Ovary (tissue), 10 donors: ENCODE measurements at places on chromosomes 12 and 14. TPM values are rescaled to one million over a fixed set of nuclear protein-coding genes. Genes with fewer than 3 reads are reported as not detected.

GRCh38 chr12:109567967-109568366, 5.3 kb downstream of the MMAB start:
- H3K36me3 ChIP-seq = no peaks in the 10 kb centered on the region
- H3K27ac ChIP-seq = no peak overlapping the region
- no peak for DNase-seq
- H3K27me3 ChIP-seq = no peaks in the 10 kb centered on the region

DNA sequence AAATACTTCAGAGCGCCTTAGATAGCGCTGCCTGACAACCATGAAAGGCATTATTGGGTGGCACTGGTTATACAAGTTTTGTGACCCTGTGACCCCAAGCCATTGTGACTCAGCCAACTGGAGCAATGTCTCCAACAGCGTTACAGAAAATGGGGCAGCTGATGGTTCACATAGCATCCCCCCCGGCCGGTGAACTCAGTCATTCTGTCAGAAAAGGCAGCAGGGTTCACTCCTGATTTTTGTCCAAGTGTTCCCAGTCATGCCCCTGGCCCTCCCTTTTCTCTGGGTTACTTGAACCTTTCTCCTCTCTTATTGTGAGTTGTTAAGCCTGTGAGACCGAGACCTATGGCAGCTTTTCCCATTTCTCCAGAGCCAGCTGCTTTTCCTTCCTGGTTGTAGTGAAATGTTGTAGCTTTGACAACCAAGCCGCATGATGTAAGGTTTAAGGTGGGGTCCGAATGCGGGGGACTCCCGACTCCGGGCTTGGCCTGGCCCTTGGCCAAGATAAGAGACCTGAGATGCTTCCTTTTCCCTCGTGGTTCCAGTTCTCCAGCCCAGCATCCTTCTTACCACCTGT, 22.0 kb downstream of the CD9 start:
- no peak overlapping the region for H3K4me3 ChIP-seq
- H3K27me3 ChIP-seq = no peaks in the 10 kb centered on the region
- DNase-seq = no peak
- H3K36me3 ChIP-seq = no peaks in the 10 kb centered on the region
- no peak overlapping the region for H3K27ac ChIP-seq

CEP83 gene
- 8.8 TPM for polyA plus RNA-seq

TDRD9 gene
- polyA plus RNA-seq = 1.1 TPM

GRCh38 chr12:66241061-66242043, 52.3 kb downstream of the IRAK3 start:
- no peaks in the 10 kb centered on the region for H3K27me3 ChIP-seq
- no peak for DNase-seq
- H3K27ac ChIP-seq = no peak overlapping the region
- no peaks in the 10 kb centered on the region for H3K36me3 ChIP-seq
- no peak overlapping the region for H3K4me3 ChIP-seq

- no peak overlapping the region for H3K27ac ChIP-seq
- H3K4me3 ChIP-seq = no peak overlapping the region
- no peaks in the 10 kb centered on the region for H3K27me3 ChIP-seq
- DNase-seq = no peak
- peaks cover 17% of the 10 kb centered on the region for H3K4me1 ChIP-seq
Measured at GRCh38 chr12:94258593-94258992, 110.2 kb downstream of the PLXNC1 start.

GRCh38 chr12:96108321-96108720, 72.9 kb upstream of the LTA4H start:
- H3K27me3 ChIP-seq = no peaks in the 10 kb centered on the region
- no peak overlapping the region for H3K4me3 ChIP-seq
- H3K36me3 ChIP-seq = no peaks in the 10 kb centered on the region
- DNase-seq = peak; percentile 18

DNA sequence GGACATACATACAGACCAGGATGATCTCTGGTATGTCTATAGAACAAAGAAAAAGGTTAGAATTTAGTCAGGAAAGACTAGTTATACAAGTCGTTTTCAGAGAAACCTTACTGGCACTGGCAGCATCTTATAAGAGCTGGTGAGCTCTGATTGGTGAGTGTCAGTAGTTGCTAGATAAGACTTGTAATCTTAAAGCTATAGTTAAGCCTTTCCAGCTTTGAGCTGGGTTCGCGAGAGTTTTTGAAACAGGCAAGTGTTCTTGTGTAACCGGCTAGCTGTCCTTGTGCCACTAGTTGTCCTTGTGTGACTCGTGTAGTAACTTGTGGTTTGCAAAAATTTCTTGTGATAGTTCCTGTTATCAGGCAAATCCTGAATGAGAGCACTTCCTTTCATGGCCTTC, 740.9 kb downstream of the GALC start:
- DNase-seq = no peak
- no peaks in the 10 kb centered on the region for H3K4me1 ChIP-seq
- no peaks in the 10 kb centered on the region for H3K36me3 ChIP-seq
